NCI-H345 (cell line): ENCODE measurements at places on chromosomes 3 and 15.

GRCh38 chr15:33152502-33153109, 41.9 kb downstream of the FMN1 start:
- no peak for DNase-seq

DNA sequence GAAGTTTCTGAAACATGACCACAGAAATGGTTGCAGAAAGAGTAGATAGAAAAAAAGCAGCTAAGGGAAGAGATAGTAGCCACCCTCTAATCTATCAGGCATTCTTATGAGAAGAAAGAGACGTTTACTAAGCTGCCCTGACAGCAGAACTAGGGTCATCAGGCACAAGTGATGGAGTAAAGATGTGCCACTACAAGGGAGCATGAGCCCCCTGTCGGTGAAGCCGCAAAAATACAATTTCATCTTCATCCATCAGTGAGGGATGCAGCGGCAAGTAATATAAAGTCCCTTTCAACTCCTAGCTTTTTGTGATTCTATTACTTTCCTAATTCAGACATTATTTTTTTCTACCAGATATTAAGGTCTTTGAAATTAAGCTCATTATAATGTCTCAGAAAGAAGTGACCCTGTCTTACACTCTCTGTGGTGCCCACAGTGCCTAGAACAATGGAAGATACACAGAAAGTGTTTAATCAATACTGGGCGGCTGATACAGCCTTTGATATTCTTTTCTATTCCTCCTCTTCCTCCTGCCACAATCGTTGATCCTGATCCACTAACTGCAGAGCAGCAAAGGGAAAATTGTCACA, 651.6 kb downstream of the NTRK3 start:
- no peak for DNase-seq

GRCh38 chr3:47323431-47324277, 40.9 kb downstream of the KLHL18 start:
- no peak for DNase-seq

GRCh38 chr15:90942354-90943120, 7.5 kb downstream of the UNC45A start:
- DNase-seq, result no peak

DNA sequence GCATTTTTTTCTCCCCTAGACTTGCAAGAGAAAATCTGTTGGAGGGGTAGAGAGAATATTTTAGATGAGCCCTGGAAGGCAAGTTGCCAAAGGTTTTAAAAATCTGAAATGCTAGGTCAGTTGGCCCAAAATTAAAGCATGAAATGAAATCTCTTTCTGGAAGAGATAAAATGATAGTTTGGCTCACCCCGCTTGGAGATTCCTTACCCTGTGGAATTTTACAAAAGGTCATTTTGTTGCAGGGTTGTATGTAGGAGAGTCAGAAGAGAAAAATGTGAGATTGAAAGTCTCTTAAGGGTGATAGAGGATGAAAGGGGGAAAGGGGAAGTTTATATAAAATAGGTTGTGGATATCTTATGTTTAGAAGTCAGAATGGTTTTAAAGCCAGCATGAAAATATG, 277.8 kb downstream of the CD47 start:
- no peak for DNase-seq

DNA sequence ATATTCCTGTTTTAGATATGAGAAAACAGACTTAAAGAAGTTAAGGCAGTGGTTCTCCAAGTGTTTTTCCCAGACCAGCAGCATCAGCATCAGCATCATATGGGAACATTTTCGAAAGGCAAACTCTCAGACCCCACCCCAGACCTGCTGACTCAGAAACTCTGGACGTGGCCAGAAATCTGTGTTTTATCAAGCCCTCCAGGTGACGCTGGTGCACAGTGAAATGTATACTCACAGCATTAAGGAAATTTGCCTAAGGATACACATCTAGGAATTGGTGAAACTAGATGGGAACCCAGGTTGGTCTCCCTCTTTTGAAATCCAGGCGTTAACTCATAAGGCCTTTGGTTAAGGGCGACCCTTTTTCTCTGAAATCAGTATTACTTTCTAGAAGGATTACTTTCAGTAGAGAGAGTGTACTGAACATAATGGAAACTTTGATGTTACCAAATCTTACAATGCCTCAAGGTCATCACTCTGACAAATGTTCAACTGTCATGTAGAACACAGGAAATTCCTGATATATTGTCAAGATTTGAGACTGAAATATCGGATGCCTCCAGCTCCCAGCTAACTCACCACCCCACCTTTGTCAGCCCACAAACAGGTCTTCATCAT, 910.2 kb downstream of the ROBO1 start:
- DNase-seq, result no peak

- DNase-seq, result no peak
These were observed 65.9 kb upstream of the RPL32 start for GRCh38 chr3:12907296-12907695.

DNA sequence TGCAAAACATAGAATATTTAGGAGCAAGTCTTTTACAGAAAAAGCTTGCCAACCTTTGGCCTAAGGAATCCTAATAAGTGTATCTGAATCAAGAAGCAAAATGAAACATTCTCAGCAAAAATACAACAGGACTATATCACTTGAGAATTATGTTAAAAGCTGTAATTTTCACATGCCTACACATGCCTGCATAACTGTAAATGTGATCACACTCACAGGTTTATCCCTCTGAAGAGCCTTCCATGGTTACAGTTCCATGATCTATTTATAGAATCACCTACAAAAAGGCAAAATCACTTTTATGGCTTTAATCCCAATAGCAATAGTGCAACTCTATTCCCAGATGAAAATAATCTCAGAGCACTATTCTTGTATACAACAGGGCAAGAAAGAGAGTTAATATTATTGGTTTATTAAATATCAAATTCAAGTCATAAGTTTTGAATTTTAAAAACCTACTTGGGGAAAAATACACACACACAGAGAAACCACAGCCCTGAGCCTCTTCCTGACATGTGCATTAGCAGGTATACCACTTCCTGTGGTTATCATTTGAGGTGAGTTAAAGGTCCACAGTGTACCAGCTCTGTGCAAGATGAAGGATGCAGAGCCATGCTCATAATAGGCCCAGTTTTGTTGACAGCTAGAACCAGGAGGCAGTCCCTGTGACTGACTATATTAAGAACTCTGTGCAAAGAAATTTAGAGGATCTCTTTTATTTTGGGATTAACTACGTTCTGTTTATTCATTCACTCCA, 252.5 kb upstream of the TGFBR2 start:
- no peak for DNase-seq

DNA sequence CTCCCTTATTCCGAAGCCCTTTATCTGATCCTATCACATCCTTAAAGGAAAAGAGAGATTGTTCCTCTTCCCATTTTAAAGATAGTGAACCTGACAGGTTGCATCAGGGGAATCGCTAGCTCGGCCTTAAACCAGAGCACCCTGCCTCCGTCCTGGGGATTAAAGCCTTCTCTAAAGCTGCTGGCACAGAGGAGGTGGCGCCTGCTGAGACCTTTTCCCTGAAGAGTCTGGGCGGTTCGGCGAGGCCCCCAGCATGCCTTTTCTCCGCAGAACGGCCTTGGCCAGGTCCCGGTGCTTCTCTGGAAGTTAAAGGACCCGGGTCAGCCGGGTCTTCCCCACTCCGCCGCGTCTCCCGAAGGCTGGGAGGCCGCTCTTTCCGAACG, 593 bp downstream of the FAM219B start:
- DNase-seq, result no peak

GRCh38 chr3:88149101-88149508, 654 bp upstream of the C3orf38 start:
- DNase-seq, result peak; percentile 41

- DNase-seq, result no peak
These were observed 58.5 kb downstream of the DUT start for GRCh38 chr15:48389691-48390143.

DNA sequence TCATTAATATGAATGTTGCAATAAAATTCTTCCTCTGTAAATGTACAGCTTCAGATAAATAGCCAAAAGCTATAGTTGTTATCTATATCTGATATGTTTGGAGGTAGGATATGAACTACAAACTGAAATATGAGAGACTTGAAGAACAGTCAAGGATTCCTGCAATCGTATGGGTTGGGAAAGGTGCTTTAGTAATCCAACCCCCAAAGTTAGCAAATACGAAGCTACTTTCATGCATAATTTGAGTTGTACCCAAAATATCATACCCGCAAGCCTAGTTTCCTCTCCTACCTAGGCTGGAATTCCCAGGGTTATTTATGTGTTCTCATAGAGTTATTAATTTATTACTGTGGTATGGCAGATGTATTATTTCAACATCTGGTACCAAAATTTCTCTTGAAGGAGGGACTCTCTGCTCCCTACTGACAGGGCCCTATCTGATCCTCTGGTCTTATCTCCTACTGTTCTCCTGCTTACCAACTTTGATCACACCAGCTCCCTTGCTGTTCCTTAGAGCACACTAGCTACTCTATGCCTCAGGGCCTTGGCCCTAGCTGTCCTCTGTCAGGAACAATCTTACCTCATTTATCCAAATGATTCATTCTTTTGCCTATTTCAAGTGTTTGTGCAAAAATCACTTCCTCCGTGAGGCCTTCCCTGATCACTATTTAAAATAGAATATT, 140.4 kb upstream of the CCDC54 start:
- no peak for DNase-seq

DNA sequence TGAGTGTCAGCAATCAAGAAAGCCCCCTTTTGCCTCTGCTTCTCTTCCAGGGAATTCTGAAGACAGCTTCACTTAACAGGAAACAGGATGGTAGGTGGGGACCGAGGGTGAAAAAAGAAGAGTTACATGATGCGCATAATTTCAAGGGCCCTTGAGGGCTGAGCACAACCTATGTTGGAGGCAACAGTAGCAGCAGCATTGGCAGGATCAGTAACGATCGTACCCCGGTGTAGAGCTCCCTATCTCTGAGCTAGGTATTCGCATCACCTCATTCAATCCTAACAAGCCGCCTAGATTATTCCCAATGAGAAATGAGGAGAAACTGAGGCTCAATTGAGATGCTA, 432 bp upstream of the RAD54L2 start:
- peak; percentile 14 for DNase-seq

- DNase-seq, result no peak
These were observed 83.5 kb upstream of the MRPL3 start for GRCh38 chr3:131586277-131586676.

DNA sequence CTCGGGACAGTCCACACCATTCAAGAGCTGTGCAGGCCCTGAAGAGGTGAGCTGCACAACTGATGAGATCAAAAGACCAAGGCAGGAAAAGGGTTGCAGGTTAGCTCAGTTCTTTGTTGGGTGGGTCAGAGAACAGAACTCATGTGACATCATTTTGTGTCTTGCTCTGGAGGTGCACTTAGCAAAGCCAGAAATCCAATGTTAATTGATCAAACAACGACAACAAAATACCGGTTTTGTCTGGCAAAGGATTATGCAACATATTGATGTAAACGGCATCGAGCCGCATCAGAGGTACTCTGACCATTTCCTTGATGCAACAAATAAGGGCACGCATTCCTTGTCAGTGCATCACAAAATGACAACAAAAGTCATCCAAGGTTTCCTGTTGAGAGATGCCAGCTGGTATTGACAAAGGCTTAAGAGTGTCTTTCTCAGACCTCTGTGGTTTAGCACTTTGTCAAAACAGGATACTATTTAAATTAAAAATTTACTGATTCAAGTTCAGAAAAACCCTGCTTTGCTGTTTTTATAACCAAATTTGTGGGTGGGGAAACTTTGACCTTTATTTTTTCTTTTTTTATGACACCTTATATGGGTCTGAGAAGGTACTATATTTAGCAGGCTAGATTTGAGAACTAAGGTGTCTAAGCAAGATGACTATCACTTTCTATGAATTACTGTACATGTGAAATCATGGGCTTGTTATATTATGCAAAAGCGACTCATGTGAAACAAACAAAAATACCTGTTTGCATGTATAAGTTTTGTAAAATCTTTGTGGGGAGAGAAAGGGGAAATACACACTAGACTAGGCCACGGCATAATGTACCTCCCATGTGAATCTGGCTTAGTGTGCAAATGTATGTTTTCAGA, 496.1 kb downstream of the FOXP1 start:
- no peak for DNase-seq

- no peak for DNase-seq
These were observed 277.5 kb upstream of the RGMA start for GRCh38 chr15:93366387-93367100.

DNA sequence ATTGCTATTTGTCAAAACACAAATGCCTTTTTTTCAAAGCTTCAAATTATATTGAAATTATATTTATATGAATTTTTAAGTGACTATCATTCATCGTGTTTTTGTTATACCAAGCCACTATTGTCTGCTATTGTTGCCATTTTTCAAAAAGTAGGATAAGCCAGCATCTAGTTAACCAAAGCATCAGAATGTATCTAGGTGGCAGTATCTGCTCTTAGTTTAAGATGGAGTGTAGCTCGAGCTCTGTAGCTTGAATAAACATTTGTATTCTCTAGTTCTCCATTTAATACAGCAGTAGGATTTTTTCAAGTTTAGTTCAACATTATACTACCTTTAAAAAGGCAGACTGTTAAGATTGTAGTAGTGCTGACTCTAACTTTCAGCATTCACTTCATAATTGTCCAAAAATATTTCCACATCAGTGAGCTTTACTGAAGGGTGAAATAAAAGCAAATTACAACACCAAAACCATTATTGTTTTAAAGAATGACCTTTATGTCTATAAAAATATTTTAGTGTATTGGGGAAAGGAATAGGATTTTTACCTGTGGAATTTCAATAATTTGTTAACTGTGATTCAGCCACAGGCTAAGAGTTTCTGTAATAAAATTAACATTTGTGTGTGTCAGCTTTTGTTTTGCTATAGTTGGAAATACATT, 19.6 kb upstream of the C15orf61 start:
- peak; percentile 1 for DNase-seq

DNA sequence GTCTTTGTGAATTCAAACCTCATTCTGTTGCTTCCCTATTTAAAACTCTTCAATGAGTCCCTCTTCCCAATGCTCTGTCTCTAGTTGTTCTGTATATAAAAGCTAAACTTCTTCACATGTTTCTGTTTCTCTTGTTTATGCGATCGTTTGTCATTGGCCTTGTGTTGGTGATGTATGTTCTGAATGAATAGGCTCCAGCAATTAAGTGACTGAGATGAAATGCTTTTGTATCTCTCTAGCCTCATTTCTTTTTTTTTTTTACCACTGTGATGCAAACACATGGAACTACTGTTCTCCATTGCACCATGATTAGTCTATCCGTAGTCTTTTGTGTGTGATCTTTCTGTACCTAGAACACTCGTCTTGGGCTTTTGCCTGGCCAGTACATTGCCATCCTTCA, 380.5 kb upstream of the TPRG1 start:
- no peak for DNase-seq
